Right lung (tissue), 10 donors: ENCODE measurements at places on chromosomes 6 and 20.

GRCh38 chr6:31690231-31691077, 9.6 kb upstream of the LY6G5C start:
- DNase-seq = no peak

DNA sequence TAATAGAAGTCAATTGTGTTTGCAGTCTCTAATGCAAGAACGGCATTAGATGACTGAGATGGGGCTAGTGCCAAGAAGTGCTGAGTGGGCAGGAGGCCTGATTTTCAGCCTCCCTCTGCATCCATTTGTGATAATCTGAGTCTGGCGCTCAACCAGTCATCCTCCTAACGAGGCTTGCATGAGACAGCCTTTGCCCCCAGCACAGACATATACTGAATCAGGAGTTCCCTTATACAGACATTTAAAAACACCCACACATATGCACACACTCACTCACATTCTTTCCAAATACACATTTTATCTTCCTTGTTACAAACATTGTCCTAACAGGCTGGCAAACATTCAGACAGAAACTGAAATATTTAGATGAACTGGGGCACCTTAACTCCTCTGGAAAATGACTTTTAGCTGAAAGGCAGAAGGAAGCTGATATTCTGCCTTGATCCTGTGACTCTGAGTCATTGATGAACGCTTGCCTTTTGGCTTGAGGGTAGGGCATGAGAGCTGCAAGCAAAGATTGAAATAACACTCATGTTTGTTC, 562.3 kb downstream of the DHX35 start:
- peak; percentile 12 for DNase-seq

- DNase-seq = no peak
Measured at GRCh38 chr20:5969348-5969935, 19.0 kb downstream of the MCM8 start.

- DNase-seq = no peak
Measured at GRCh38 chr20:59183751-59184150, 20.1 kb downstream of the ZNF831 start.

DNA sequence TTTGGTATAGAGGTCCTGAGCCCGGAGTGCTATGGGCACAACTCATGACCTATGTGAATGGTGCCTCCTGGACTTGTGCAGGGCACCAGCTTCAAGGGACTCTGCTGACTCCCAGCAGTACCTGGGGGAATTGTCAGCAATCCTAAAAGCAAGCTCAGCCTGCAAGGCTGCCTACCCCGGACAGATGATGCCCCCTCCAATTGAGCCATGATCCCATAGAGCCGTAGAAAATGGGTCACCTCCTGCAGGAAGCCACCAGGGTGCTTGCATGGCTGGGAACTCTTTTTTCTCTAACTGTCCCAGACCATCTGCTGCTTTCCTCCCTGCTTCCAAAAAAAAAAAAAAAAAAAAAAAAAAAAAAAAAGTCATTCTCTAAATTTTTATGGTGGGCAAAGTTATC, 12.9 kb upstream of the PRND start:
- no peak for DNase-seq

DNA sequence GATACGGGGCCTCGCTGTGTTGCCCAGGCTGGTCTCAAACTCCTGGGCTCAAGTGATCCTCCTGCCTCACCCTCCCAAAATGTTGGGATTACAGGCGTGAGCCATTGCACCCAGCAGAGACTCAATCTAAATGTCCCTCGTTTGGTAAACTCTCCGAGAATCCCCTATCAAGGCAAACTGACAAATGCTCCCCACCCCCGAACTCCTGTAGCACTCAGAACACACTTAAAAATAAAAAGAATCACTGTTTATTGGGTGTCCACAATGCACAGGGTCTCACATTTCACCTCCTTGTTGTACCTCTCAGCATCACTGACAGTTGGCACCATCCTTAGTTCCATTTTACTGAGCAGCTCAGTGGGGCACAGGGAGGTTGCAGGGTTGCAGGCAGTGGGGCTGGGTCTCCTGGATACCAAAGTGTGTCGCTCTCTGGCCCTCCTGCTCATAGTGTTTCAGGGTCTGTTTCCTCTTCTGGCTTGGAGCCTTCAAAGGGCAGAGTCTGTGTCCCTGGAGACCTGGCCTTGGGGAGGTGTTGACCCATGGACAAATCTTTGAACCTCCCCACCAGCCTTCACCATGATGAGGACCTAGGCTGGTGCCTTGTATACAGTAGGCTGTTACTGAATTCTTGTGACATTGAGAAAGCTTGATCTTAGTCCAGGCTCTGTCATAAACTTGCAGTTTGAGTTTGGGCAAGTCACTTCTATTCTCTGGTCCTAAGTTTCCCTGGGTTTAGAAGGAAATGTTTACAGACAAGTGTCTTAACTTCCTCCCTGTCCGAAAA, 8.5 kb upstream of the SRC start:
- DNase-seq = no peak
